ENCODE measurements at places on chromosomes 13 and 19.

GRCh38 chr19:41111750-41112295 lies 2.4 kb upstream of the CYP2F1 start:
- no peak for DNase-seq

GRCh38 chr13:19927117-19927748 lies 31.3 kb upstream of the ZMYM2 start:
- DNase-seq, result peak; percentile 12

DNA sequence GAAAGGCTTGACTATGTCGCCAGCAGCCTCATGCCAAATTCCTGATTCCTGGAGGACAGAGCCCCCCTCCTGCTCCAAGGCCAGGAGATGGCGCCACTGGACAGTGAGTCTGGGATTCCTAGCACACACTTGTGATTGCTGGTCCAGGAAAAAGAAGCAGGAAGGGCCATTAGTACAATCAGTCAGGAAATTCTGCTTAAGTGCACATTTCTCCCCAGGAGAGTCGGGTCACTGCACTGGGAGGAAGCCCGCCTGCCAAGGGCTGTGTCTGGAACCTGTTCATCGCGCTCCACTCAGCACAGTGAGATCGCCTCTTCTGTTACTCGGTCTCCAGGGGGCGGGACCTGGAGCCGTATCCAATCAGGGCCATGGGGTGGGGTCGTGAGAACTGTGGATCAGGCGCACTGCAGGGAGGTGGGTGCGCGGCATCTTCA lies 65.1 kb downstream of the ZNF823 start:
- peak; percentile 90 for DNase-seq

DNA sequence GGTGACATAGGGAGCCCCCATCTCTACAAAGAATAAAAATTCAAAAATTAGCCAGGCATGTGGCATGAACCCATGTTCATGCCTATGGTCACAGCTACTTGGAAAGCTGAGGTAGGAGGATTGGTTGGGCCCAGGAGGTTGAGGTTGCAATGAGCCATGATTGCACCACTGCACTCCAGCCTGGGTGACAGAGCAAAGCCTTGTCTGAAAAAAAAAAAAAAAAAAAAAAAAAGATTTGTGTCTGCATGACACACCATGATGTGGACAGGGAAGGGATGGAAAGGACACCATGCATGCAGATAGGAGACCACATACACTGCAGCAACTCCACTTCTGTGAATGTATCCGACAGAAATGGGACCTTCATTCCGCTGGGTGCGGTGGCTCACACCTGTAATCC lies 34.0 kb upstream of the HOMER3 start:
- DNase-seq, result no peak

- no peak for DNase-seq
Measured at GRCh38 chr13:64810750-64811149, 2419.4 kb downstream of the PCDH9 start.

GRCh38 chr19:33143897-33144405 lies 12.0 kb downstream of the WDR88 start:
- peak; percentile 73 for DNase-seq

GRCh38 chr13:97369261-97369893 lies 64.6 kb upstream of the RAP2A start:
- DNase-seq, result no peak

DNA sequence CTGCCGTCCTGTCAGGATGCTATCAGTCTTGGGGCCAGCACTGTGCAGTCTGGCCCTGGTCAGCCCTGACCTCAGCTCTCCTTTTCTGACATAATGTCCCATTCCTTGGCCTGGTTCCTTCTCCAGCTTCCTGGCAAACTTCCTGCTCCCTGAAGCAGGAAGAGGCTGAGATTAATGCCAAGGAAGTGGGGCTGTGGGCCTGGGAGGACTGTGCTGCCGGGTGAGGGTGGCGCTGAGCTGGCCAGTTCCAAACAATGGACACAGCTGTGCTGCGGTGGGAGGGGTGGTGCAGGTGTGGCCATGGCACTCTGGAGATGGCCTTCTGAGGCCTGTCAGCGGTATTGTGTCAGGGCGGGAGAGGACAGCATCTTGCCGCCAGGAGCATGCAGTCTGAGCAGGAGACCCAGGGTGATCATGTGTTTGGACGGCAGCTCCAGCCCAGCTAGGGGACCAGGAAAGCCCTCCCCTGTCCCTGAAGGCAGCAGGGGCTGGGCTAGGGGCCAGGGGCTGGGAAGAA lies 30.9 kb downstream of the TUBA3C start:
- DNase-seq, result no peak

DNA sequence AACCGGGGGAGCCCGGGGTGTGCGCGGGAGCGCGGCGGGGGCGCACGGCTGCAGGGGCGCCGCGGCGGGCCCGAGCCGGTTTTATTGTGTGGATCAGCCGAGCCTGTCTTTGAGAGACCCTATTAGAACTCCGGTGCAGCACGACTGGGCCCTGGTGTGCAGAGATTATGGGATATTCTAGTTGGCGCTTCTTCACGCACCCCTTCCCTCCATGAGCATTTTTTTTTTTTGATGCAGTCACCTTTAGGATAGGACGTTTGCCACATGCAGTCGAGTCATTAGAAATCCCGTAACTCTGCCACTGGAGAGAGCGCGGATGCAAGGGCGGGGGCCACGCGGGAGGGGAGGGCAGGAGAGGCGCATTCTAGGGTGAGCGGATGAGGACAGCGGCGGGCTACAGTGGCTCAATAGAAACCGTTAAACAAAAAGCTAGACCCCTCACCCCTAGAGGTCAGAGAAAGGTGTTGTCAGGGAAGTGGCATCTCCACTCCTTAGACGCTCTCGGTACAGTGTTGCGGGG lies 3.7 kb downstream of the FGF9 start:
- DNase-seq, result no peak
